ENCODE measurements at places on chromosomes 2 and 18.

- no peak for DNase-seq
These were observed 41.8 kb upstream of the LPIN2 start for GRCh38 chr18:3054780-3055179.

DNA sequence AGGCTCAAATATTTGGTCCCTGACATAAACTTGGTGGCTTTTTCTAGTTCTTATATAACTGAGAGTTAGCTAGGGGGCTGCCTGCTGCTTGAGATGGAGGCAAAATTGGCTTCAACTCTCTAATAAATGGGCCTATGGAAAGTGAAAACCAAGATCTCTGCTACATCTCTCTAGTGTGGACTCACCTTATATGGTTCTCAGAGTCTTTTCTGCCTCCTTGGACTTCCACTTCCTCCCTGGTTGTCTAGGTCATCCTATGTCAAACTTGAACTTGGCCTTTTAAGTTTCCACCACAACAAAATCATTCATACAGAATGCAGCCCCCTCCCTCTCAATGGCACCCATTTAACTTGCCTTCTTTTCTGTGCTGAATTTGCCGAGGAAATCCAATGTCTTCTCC is 23.9 kb upstream of the ARHGAP25 start:
- DNase-seq: no peak

DNA sequence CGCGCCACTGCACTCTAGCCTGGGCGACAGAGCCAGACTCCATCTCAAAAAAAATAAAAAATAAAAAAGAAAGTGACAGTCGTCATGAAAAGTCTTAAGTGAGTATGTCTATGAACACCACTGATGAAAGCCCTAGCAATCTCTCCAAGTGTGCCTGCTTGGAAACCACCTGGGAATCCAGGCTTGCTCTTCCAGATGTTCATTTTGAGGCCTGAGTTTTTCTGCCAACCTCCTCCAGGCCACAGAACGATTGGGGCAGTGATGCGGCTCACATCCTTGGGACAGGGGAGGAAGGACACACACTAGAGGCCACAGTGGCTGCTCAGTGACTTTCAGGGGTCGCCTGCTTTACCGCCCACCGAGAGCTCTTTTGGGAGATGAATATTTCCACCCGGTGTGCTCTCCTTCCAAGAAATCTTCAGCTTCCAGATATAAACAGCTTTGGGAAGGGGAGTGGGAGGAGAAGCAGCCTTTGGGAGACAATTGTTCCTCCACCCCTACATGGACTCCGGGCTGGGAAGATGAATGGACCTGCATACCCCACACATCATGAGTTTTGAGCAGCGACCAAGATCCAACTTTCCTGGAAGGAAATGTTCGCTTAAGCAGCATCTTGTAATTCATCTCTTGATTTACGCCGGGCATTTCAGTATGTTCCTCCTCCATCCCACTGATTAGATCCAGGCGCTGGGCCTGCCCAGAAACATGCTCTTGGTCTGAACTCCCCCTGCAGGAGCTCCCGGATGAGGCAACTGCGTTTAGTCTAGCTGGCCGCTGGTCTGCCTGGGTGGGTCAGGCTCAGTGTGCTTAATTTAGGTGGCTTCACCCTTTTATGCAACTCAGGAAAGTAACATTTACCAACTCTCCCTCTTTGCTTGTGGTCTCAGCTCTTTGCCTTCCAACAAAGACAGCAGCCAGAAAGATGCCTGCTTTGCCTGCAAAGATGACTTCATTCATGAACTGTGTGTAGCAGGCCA is 6.2 kb upstream of the ARMC9 start:
- peak; percentile 81 for DNase-seq

- DNase-seq: no peak
These were observed 14.5 kb downstream of the EPAS1 start for GRCh38 chr2:46311651-46312223.

- DNase-seq: no peak
These were observed 219.1 kb upstream of the BOD1L2 start for GRCh38 chr18:56927786-56928185.

DNA sequence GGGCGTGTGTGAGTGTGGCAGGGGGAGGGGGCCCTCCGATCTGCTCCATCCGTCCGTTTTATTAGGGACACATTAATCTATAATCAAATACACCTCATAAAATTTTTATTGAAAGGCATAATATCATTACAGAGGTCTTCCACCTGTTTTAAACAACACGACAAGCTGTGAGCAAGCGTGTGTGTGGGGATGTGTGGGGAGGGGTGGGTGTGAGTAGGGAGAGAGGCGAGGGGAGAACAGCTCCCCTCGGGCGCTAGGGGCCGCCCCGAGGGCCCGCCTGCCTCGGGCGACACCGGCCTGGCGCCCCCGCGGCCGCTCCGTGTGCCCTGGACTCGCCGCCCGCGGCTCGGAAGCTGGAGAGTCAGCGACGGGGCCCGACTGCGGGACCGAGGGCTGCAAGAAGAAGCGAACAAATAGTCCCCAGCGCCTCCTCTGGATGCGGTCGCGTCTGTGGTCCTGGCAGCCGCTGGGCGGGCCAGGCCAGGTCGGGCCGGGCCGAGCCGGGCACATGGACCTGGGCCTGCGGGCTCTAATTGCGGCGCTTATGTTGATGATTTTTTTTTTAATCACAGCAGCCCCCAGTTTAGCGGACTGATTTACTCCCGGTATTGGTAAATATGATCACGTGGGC is 352 bp upstream of the HOXD9 start:
- peak; percentile 86 for DNase-seq

DNA sequence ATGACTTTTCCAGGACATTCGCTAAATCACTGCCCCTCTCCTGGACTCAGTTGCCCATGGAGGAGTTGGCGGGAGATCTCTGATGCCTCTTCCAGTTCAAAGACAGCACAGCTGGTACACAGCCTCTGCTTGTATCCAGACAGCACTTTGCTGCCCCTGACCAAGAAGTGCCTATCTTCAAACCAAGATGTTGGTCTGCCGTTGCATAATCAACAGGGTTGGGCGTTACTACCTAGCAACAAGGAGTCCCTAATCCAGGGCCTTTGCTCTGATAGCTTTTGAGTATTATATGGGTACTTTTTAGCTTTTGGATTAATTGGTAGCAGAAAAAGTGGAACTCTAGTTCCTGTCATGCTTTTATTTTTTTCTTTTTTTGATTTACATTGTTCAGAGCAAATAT is 166.6 kb downstream of the FAM210A start:
- no peak for DNase-seq

DNA sequence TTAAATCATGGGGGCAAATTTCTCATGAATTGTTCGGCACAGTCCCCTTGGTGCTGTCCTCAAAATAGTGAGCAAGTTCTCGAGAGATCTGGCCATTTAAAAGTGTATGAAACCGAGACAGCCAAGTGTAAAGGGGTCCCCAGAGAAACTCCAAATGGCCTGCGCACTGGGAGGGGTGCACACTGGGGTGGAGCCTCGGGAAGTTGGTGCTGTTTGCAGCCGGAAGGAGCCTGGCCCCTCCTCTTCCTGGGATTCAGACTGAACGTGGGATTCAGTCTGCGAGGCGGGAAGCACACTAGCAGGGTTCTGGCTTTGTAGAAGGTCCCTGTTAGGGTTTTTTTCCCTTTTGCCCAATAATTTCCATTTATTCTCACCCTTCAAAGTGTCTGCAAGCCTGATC is 48.8 kb downstream of the RABL2A start:
- no peak for DNase-seq

GRCh38 chr2:157866666-157867642 is 9.2 kb downstream of the ACVR1 start:
- no peak for DNase-seq

GRCh38 chr2:28557389-28558131 is 61.7 kb downstream of the PLB1 start:
- DNase-seq: no peak

- DNase-seq: no peak
These were observed 60.0 kb downstream of the ANKRD12 start for GRCh38 chr18:9196568-9196967.

Measured in NCI-H82 (cell line).